ENCODE measurements at places on chromosomes 11 and 22.

DNA sequence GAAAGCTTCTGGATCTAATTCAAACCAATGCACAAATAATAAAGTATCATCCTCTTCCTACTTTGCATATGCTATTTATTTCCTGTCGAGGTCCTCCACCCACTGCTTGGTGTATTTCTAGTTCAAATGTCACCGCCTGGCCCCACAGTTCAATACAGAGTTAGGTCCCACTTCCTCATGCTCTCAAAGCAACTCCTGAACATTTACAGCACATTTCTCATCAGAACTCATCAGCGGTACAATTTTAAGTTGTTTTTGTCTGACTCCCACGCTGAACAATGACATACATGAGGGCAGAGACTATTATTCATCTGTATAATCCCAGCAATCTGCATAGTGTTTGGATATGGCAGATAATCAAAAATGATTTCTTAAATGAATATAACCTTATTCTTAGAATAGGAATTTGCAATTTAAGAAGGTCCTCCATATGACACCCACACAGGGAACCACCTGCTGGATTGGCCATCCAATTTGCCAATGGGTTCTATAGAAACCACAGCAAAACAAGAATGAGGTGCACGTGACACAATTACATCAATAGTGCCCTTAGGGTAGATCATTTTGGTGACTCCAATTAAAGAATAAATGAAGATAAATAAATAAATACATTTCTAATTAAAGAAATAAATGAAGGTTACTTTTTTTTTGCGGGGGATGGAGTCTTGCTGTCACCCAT lies 54.2 kb downstream of the SLC25A17 start:
- no peak for DNase-seq

DNA sequence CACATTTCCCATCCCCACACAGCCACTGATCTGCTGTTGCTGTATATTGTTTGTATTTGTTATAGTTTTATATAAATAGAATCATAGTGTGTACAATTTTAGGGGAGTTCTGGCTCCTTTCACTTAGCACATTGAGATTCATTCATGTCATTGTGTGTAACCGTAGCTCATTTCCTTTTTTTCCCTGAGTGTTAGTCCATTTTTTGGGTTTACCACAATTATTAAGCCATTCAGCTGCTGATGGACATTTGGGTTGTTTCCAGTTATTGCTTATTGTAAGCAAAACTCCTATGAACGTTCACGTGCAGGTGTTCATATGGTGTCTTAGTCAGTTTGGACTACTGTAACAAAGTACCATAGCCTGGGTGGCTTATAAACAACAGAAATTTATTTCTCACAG lies 33.6 kb upstream of the ADORA2A start:
- DNase-seq = no peak

DNA sequence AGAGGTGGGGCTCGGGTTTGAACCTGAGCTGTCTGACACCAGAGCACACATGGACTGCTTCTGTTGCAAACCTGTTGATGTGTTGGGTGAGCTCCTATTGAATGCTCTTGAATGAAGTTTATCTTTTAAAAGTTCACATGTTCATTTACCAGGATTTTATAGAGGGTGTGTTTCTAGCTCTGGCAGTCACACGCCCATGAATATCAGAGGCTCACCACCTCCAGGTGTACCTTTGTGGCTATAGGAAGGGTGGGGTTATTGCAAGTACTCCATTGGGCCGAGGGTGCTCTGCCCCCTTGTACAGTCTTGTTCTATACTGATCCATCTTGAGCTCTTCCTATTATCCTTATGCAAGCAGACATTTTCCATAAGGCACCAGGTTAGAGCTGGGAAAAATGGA lies 9.2 kb downstream of the ENDOD1 start:
- no peak for DNase-seq

- DNase-seq = no peak
These were observed 18.2 kb downstream of the NCR3LG1 start for GRCh38 chr11:17369684-17370243.

- DNase-seq = no peak
These were observed 88.3 kb downstream of the EFCAB6 start for GRCh38 chr22:43723816-43724215.

GRCh38 chr11:13726456-13726855 lies 58.0 kb downstream of the FAR1 start:
- no peak for DNase-seq

GRCh38 chr11:130871616-130872015 lies 44.7 kb downstream of the SNX19 start:
- no peak for DNase-seq

Data from NCI-H748 treated with DMSO at 0.1 percent for 48 hours (cell line).